H9 (cell line): ENCODE measurements at places on chromosomes 5 and 9. TPM values are rescaled to one million over a fixed set of nuclear protein-coding genes. Genes with fewer than 3 reads are reported as not detected.

- peaks cover 4% of the 10 kb centered on the region; the same call in 1 of the 2 replicates for H3K4me1 ChIP-seq
- H3K4me3 ChIP-seq = no peak overlapping the region
- no peak for DNase-seq
Measured at GRCh38 chr9:8845376-8845775, 1045.8 kb upstream of the DMAC1 start.

- no peak overlapping the region for H3K27ac ChIP-seq
- no peaks in the 10 kb centered on the region; the same call in 2 of the 3 replicates for H3K36me3 ChIP-seq
- H3K4me3 ChIP-seq = no peak overlapping the region
- peaks cover 2% of the 10 kb centered on the region; the same call in 1 of the 2 replicates for H3K4me1 ChIP-seq
Measured at GRCh38 chr5:10466446-10467073, 24.9 kb downstream of the ROPN1L start.

- DNase-seq = no peak
- no peak overlapping the region for H3K4me3 ChIP-seq
- peaks cover 1% of the 10 kb centered on the region; the same call in 1 of the 2 replicates for H3K4me1 ChIP-seq
- H3K27me3 ChIP-seq = no peaks in the 10 kb centered on the region
- H3K36me3 ChIP-seq = no peaks in the 10 kb centered on the region
Measured at GRCh38 chr9:106613250-106613737, 249.7 kb upstream of the ZNF462 start.

DNA sequence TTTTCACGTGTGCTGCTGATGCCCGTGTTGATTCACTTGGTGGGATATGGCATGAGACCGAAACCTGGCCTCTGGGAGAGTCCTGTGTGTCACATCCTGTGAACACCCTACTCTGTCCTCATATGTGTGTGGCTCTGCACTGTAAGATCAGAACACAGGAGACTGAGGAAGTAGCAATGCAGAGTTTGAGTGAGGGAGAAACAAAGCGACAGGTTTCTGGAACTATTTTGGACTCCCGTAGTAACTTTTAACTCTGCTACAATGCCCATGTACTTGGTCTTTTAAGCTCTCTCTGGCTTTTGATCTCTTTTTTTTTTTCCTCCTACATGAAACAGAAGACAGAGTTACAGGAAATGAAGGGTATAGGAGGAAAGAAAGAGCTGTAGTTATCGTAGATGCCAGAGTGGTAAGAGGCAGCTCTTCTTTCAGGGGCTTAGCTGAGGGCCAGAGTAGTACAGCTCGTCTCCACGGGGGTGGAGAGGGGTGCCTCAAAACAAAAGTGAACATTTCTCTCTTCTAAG is 26.6 kb downstream of the GRAMD2B start:
- no peak overlapping the region for H3K4me3 ChIP-seq
- DNase-seq = no peak
- H3K36me3 ChIP-seq = peaks cover 8% of the 10 kb centered on the region; the same call in 1 of the 2 replicates
- no peaks in the 10 kb centered on the region for H3K27me3 ChIP-seq
- no peaks in the 10 kb centered on the region for H3K4me1 ChIP-seq

- no peak overlapping the region for H3K27ac ChIP-seq
- no peak overlapping the region for H3K4me3 ChIP-seq
- no peaks in the 10 kb centered on the region for H3K4me1 ChIP-seq
- no peaks in the 10 kb centered on the region for H3K36me3 ChIP-seq
- no peaks in the 10 kb centered on the region for H3K27me3 ChIP-seq
- DNase-seq = no peak
Measured at GRCh38 chr5:56549096-56549886, 266.1 kb upstream of the MAP3K1 start.

- no peaks in the 10 kb centered on the region for H3K27me3 ChIP-seq
- no peaks in the 10 kb centered on the region for H3K36me3 ChIP-seq
- H3K4me1 ChIP-seq = peaks cover 5% of the 10 kb centered on the region; the same call in 1 of the 2 replicates
Measured at GRCh38 chr5:157475432-157475831, 15.4 kb downstream of the NIPAL4 start.

DNA sequence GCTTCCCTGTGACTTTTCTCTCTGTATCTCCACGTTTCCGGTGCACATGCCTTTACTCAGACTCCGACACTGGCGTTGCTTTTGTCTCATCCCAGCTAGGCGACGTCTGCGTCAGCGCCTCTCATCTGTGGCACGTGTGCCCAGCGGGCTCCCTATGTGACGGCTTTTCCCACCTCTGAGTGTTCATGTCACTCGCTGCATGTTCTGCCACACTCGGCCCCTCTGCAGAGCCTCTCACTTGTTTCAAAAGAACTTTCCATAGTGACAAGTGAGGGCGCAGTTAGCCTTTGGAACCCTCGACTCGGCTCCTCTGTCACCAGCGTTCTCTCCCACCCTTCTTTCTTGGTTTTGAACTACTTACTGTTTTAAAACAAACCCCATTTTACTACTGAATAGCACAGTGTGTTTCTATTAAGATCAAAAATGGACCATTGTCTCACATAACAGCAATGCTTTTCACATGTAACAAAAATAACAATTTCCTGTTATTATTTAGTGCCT is 113.4 kb upstream of the CACNA1B start:
- no peak overlapping the region for H3K27ac ChIP-seq
- no peaks in the 10 kb centered on the region for H3K27me3 ChIP-seq
- H3K4me3 ChIP-seq = no peak overlapping the region

DNA sequence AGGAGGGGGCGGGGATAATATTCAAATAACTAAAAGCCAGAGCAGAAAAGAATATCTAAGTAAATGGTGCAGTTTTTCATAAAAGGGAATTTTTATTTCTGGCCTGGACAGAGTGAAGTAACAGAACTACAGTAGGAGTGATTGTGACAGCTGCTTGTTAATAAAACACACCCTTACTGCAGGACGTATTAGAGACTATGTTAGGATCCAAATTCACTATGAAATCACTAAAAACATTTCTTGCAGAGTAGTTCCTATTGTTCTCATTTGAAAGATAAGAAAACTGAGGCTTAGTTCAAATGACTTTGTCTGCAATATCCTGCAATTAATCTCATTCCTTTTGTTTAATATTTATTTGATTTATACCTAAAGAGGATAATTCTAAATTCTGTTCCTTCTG is 39.5 kb downstream of the FAM174A start:
- no peaks in the 10 kb centered on the region for H3K4me1 ChIP-seq
- no peak for DNase-seq
- H3K4me3 ChIP-seq = no peak overlapping the region

- no peak for DNase-seq
- no peak overlapping the region for H3K27ac ChIP-seq
Measured at GRCh38 chr9:107337676-107338590, 54.9 kb downstream of the RAD23B start.

DNA sequence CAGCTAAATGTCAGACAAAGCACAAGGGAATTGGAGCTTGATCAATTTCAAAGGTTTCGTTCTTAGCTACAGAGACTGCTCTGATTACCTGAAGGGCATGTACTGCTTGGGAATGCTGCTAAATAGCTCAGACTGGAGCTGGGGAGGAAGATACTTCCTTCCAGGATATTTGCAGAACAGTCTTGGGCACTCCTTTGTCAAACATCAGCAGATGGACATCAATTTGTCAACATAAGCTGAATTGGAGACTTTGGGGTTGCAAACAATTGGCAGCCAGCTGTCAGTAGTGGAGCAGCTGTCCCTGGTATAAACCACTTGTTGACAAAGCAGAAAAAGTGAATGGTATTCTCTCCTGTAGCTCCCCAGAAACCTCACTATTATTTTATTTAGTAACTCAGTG is 182.0 kb downstream of the CCDC192 start:
- H3K4me1 ChIP-seq = no peaks in the 10 kb centered on the region
- no peak overlapping the region for H3K4me3 ChIP-seq
- H3K27me3 ChIP-seq = no peaks in the 10 kb centered on the region
- no peak for DNase-seq

DNA sequence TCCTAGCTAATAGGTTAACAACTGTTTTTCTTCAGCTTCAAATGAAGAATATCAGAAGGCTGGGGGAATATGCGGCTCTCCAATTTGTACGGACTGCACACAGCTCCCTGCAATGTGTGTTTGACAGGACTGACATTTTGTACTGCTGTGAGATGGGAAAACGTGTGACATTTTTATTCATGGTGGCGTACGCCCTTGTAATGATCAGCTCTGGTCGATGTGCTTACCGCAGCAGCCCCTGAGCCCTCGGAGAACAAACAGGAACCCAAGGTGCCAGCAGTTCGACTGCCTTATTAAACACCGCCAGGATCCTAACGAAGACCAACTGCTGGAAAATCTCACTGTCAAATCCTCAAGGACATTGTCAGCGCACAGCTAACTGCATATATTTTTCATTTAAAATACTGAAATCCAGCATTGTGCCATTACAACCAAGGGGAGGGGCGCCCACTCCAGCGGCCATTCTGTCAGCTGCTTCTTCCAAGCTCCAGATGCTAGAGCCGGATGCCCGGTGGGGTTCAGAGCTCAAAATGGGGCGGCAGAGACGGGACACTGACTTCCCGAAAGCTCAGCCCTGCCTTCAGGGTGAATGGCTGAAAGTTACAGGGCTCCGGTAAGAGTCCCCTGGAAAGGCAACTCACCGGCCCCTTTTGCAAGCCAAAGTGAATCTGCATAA is 66.8 kb downstream of the CRB2 start:
- peaks cover 2% of the 10 kb centered on the region; the same call in 1 of the 2 replicates for H3K4me1 ChIP-seq
- H3K4me3 ChIP-seq = no peak overlapping the region
- no peak overlapping the region for H3K27ac ChIP-seq
- peak; percentile 55 for DNase-seq
- no peaks in the 10 kb centered on the region for H3K27me3 ChIP-seq
- H3K36me3 ChIP-seq = no peaks in the 10 kb centered on the region; the same call in 1 of the 3 replicates

DNA sequence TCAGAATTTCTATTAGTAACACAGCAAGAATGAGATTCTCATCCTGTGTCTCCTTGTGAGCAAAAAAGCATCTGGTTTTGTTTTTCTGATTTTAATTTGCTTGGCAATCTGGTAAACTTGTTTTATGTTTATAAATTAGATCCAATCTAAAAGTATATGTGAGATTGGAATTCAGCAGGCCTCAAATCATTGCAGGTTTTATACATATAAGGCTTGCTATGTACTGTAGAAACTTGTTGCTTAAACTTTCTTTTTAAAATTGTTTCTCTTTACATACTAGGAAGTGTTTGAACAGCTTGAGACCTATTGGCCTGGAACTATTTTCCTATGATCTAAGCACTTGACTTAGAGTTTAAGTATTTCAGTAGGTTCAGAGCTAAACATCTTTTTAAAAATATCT is 1037.8 kb downstream of the NR2F1-AS1 start:
- no peaks in the 10 kb centered on the region for H3K36me3 ChIP-seq
- DNase-seq = no peak
- H3K27ac ChIP-seq = no peak overlapping the region

- no peaks in the 10 kb centered on the region for H3K4me1 ChIP-seq
- H3K27me3 ChIP-seq = no peaks in the 10 kb centered on the region
- H3K27ac ChIP-seq = no peak overlapping the region
- no peak overlapping the region for H3K4me3 ChIP-seq
- DNase-seq = no peak
- no peaks in the 10 kb centered on the region for H3K36me3 ChIP-seq
Measured at GRCh38 chr9:1366276-1366675, 316.1 kb downstream of the DMRT2 start.

DNA sequence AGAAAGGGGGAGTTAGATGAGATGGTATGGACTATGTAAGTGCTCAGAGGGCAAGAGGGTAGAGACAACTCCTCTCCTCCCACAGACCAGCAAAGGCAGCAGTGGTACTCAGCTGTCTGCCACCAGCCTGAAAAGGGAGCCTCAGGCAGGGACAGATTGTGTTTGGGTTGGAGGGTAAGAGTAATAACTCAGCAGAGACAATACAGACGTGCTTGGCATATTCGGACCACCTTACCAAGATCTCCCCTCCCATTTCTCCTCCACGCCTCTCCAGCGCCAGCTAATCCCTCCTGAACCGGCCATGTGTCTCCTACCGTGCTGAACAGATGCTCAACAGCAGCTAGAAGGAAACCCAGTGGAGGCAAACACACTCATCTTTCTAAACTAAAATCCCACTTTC is 180.8 kb downstream of the ASTN2 start:
- no peak overlapping the region for H3K27ac ChIP-seq
- H3K27me3 ChIP-seq = no peaks in the 10 kb centered on the region
- no peak overlapping the region for H3K4me3 ChIP-seq
- H3K36me3 ChIP-seq = no peaks in the 10 kb centered on the region
- DNase-seq = no peak

- no peaks in the 10 kb centered on the region for H3K4me1 ChIP-seq
- H3K4me3 ChIP-seq = no peak overlapping the region
- no peak for DNase-seq
- no peaks in the 10 kb centered on the region for H3K36me3 ChIP-seq
- no peak overlapping the region for H3K27ac ChIP-seq
Measured at GRCh38 chr5:32769711-32770110, 58.6 kb downstream of the NPR3 start.

DNA sequence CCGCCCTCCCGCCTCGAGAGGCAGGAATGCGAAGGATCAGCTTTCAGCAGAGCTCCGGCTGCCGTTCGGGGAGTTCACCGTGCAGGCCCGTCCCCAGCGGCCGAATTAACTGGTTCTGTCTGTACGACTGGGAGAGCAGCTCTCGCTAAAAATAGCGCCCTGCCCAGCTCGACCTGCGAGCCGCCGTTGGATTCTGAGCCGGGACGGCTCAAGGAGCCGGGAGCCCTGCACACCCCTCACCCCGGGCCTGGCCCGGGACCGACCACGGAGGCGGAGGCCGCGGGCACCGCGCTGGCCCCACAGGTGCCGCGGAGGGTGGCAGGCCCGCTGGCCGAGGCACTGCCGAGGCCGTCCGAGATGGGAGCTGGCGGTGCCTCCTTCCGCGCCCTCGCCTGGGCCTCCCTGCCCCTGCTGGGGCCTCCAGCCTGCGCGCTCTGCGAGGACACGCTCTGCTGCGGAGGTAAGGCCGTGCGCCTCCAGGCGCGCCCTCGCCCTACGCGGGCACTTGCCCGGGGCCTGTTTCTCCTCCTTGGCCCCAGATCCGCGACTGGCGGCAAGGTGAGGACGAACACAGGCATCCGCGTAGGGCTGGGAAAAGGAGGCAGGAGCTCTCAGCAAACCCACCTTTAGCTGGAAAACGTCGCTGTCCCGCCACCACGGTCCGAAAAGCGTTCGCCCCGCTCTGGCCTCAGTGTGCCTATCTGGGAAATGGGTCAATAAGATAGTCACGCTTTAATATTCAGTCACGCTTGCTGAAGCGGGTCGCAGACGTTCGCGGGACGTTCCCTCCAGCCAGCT is 53.1 kb upstream of the DAB2IP start:
- peak; percentile 93 for DNase-seq
- H3K4me1 ChIP-seq = no peaks in the 10 kb centered on the region; the same call in 1 of the 2 replicates
- peak overlapping the region; percentile 8 for H3K27ac ChIP-seq
- no peaks in the 10 kb centered on the region for H3K27me3 ChIP-seq

- H3K4me3 ChIP-seq = no peak overlapping the region
- no peak for DNase-seq
- H3K36me3 ChIP-seq = no peaks in the 10 kb centered on the region
Measured at GRCh38 chr9:98590101-98590500, 118.6 kb downstream of the GABBR2 start.

GRCh38 chr9:93164085-93164484 is 19.9 kb upstream of the WNK2 start:
- peak; percentile 54 for DNase-seq
- no peaks in the 10 kb centered on the region for H3K27me3 ChIP-seq
- no peaks in the 10 kb centered on the region for H3K4me1 ChIP-seq
- no peak overlapping the region for H3K27ac ChIP-seq
- no peaks in the 10 kb centered on the region for H3K36me3 ChIP-seq
- no peak overlapping the region for H3K4me3 ChIP-seq

Gene PCDHA12
- total RNA-seq = 7.1 and 7.2 TPM in 2 replicates

Gene OGN
- total RNA-seq = not detected in 2 replicates

Gene NPR2
- 12.2 and 12.5 TPM in 2 replicates for total RNA-seq

Gene FLT4
- total RNA-seq = 6.1 and 6.3 TPM in 2 replicates

Gene SOHLH1
- total RNA-seq = not detected in 2 replicates

Gene DIPK1B
- 38.2 and 40.3 TPM in 2 replicates for total RNA-seq

Gene DMRT3
- total RNA-seq = not detected in 2 replicates

Gene INSYN2B
- not detected in 2 replicates for total RNA-seq

Gene FREM1
- total RNA-seq = 0.35 and 0.44 TPM in 2 replicates

Gene PRUNE2
- total RNA-seq = 9.7 and 12.1 TPM in 2 replicates

Gene C9orf50
- total RNA-seq = not detected in 2 replicates

Gene PHF24
- 0.24 and 0.68 TPM in 2 replicates for total RNA-seq

Gene SAPCD2
- total RNA-seq = 29.8 and 30.0 TPM in 2 replicates

Gene ZNF366
- not detected in 2 replicates for total RNA-seq

Gene AIF1L
- 122 and 126 TPM in 2 replicates for total RNA-seq
